ENCODE measurements at places on chromosomes 6 and 20. TPM values are rescaled to one million over a fixed set of nuclear protein-coding genes. Genes with fewer than 3 reads are reported as not detected.

The GABRR2 gene
- 0.68 TPM for total RNA-seq

DNA sequence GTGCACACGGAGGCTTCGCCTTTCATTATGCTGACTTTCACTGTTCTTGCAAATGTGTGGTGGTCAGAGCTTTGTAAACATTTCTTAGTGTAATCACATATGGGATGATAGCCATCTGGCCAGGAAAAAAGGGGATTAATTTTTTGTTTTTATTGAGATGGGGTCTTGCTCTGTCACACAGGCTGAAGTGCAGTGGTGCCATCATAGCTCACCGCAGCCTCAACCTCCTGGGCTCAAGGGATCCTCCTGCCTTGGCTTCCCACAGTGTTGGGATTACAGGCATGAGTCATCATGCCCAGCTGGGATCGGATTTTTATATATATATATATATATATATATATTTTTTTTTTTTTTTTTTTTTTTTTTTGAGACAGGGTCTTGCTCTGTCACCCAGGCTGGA is 11.0 kb upstream of the TIAM2 start:
- no peak for DNase-seq

DNA sequence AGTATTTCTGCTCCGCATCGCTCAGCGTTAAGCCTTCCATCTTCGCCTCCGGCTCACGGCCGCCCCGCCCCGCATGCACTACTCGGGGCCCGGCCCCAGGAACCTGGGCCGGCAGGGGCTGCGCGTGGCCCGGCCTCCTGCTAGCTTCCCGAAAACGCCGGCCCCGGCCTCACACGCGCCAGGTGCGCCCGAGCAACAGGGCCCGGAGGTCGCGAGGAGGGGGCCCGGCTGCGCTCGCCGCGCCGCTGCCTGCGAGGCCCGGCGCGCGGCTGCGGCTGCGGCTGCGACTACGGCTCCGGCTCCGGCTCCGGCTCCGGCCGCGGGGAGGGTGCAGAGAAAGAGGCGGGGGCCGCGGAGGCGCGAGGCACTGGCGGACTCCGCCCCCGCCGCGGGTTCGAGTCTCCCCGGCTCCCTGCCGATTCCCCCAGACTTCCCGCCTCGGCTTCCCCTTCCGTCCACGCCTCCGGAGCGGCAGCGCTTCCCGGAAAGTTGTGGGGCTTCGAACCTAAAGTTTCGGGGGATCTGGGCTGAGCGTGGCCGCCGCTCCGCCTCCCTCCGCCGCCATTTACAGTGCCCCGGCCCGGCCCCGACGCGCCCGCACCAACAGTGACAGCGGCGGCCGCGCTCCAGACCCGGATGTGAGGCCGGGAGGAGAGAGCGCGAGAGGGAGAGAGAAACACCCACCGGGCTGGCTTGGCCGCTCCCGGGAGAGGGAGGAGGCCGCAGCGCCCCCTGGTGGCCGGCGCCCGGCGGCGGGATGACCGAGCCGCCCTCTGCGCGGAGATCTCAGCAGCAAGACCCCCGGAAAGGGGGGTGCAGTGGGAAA is at the start of gene REPS1:
TSS of gene REPS1 (minus strand) at position 611 of the 826 bp plus-strand sequence. CDS start at position 40, 571 bp downstream.
- DNase-seq = peak; percentile 97

- no peak for DNase-seq
Observed at GRCh38 chr6:27062755-27063154, 184.7 kb upstream of the PRSS16 start.

The GJA10 gene
- not detected for total RNA-seq

- DNase-seq = no peak
Observed at GRCh38 chr6:72842140-72842539, 220.3 kb downstream of the KCNQ5 start.

- no peak for DNase-seq
Observed at GRCh38 chr6:159098636-159099106, 53.9 kb upstream of the TAGAP start.

DNA sequence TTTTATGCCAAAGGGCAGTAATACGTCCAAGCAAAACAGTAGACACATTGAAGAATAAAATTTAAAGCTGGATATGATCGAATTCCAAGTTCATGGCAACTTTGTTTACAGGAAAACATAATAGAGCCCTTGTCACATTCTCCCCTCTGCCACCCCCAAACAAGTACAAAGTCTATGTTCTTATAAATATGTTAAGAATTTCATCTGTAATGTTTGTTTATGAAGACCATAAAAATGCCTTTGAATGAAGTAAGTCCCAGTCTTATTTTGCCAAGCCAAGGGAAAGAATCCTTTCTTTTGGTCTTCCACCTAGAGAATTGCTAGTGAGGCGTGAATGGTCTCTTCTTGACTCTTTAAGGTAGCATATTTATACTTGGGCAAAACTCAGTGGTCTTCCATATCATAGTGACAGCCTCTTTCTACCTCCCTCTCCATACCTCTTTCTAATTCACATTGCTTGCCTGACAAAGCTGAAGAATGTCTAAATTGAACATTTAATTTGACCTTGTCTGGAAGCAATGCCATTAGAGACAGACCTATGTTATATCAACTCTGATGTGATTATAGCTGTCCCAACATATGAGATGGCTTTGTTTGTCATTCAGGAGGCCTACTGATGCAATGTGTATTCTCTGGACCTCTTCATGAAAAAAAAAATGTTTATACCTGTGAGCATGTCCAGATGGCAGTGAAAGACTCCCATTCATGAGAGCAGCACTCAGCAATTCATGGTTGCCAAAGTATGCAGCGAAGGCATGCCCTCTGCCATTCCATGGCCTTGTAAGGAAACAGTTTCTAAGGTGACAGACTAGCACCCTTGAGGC is 70.6 kb upstream of the CCN2 start:
- no peak for DNase-seq

DNA sequence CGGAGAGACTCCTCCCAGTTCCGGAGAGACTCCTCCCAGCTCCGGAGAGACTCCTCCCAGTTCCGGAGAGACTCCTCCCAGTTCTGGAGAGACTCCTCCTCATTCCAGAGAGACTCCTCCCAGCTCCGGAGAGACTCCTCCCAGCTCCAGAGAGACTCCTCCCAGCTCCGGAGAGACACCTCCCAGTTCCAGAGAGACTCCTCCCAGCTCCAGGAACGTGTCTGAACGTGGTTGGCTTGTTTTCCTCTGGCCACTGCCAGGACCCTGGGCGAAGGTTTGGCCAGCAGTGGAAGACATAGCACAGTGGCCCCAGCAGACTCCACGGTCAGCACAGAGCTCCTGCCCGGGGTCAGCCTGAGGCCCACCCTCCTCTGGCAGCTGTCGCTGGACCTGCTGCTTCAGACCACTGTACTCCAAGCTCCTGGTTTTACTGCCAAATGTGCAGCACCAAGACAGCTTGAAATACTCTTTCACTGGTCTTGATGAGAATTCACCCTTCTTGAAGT is 122.3 kb upstream of the AFDN start:
- DNase-seq = peak; percentile 73

- DNase-seq = peak; percentile 87
Observed at GRCh38 chr6:101393251-101393828, at the start of gene GRIK2. Gene GRIK2 (plus strand): TSS chr6:101393708.

DNA sequence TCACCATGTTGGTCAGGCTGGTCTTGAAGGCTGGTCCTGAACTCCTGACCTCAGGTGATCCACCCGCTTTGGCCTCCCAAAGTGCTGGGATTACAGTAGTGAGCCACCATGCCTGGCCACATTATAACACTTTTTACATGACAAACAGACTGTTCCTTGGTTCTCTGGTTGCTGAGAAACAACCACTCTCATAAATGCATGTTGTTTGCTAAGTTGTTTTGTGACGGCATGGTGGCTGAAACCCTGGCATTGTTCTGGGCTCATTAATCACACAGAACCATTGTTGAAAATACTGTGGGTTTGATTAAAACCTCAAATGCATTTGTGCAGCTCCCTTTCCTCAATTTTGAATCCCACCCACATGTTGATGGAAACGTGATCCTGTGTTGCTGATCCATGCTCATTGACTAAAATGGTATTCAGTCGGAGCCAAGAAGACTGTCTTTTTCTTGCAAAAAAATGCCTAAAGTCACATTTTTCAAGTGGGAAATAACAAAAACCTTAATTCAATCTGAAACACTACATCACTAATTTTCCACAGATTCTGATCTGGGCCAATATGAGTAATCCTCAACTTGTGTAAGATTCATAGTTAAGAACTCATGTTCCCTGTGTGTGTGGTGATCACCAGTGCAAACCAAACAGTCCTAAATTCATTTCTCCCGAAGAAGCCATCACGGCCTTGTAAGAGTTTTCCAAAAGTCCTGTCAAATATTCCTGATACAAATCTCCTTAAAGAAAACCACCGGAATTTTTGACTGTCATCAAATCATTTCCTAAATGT is 132.8 kb downstream of the FNDC1 start:
- no peak for DNase-seq

The ZNF318 gene
- total RNA-seq = 26.0 TPM

- DNase-seq = no peak
Observed at GRCh38 chr6:45447005-45447404, 69.3 kb upstream of the SUPT3H start.

DNA sequence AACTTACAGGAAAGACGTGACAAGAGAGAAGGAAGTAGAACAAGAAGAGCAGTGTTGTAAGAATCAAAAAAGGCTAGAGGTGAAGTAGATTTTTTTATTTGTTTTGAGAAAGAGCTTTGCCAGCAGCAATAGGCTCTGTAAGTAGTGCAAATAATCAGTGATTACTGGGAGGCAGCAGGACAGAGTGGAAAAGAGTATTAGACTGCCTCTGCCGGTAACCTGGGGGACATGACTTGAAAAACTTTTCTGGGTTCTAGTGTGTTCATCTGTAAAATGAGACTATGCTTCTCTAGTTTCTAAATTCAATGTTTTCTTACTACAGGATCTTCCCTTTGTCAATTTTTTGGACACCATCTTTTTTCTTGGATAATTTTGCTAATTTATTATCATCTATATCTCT is 5.8 kb upstream of the IRAK1BP1 start:
- no peak for DNase-seq

The HBS1L gene
- total RNA-seq = 77.7 TPM

GRCh38 chr20:50992733-50993457 is 30.0 kb downstream of the KCNG1 start:
- DNase-seq = no peak

DNA sequence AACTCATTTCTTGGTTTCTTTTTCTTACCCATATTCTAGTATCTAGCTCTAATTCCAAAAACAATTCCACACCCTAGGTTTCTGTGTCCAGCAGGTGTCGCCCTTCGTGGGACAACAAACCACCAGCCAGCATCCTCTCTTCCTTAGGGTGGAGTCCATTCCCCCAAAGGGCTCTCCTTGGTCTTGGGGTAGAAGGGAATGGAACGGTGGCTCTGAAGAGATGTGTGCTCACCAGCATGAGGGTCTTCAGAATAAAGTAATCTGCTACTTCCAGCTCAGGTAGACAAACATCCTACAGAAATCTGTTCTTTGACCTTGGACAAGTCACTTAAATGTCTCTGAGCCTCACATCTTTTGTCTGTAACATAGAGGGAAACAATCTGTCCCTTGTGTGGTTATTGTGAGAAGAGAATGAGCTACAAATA is 7.2 kb downstream of the HLA-DMB start:
- no peak for DNase-seq

GRCh38 chr6:147212622-147213021 is 8.4 kb downstream of the STXBP5 start:
- DNase-seq = no peak

- no peak for DNase-seq
Observed at GRCh38 chr6:138529478-138529877, 30.2 kb upstream of the NHSL1 start.

The COL20A1 gene
- not detected for total RNA-seq

DNA sequence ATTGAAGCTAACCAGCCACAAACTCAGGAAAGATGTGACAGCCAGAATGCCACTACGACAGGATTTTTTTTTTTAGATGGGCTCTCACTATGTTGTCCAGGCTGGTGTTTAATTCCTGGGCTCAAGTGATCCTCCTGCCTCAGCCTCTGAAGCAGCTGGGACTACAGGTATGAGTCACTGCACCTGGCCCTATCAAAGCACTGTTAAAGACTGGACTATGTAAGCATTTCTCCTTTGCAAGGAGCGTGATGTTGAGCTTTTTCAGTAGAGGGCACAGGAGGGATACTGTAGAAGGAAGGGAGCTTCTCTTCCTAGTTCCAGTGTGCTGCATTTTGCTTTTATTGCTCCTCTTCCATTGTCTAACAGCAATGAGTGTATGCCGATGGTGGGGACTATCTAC is 35.8 kb downstream of the ZBTB9 start:
- DNase-seq = no peak

The C20orf141 gene
- total RNA-seq = not detected

DNA sequence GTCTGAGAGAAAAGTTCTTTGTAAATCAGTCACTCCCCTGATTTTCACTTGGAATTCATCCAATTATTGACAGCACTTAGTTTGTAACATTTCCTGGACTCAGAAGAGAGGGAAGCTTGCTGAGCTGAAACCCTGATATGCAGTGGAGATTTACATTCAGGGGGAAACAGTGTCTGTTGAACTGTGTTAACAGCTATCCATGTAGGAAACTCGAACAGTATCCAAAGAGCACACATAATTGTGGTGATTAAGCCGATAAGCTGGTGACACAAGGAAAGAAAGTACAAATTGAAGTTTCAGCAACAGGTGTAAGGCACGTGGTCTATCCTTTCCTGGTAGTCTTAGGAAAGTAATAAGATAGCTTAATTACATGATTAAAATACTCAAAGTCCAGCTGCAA is 78.1 kb upstream of the FLRT3 start:
- DNase-seq = no peak

The C2 gene
- 2.4 TPM for total RNA-seq

DNA sequence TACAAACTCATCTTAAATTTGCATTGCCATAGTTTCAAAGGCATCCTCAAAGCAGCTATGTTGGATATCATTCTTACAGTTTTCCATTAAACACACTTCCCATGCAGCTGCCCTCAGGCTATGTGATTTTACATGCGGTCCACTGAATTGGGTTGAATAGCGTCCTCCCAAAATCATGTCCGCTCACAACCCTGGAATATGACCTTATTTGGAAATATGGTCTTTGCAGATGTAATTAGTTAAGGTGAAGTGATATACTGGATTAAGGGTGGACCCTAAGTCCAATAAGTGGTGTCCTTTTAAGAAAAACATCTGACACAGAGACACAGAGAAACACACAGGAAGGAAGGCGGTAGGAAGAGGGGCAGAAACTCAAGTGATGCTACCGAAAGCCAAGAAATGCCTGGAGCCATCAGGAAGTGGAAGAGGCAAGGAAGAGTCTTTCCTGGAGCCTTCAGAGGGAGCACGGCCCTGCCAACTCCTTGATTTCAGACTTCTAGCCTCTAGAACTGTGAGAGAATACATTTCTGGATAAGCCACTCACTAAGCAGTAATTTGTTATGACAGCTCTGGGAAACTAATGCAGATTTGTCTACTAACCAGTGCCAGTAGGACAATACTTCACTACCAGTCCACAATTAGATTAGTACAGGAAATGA is 42.7 kb upstream of the NHSL1 start:
- DNase-seq = no peak

The POU5F1 gene
- not detected for total RNA-seq
